ENCODE measurements at places on chromosomes 11 and 22.

DNA sequence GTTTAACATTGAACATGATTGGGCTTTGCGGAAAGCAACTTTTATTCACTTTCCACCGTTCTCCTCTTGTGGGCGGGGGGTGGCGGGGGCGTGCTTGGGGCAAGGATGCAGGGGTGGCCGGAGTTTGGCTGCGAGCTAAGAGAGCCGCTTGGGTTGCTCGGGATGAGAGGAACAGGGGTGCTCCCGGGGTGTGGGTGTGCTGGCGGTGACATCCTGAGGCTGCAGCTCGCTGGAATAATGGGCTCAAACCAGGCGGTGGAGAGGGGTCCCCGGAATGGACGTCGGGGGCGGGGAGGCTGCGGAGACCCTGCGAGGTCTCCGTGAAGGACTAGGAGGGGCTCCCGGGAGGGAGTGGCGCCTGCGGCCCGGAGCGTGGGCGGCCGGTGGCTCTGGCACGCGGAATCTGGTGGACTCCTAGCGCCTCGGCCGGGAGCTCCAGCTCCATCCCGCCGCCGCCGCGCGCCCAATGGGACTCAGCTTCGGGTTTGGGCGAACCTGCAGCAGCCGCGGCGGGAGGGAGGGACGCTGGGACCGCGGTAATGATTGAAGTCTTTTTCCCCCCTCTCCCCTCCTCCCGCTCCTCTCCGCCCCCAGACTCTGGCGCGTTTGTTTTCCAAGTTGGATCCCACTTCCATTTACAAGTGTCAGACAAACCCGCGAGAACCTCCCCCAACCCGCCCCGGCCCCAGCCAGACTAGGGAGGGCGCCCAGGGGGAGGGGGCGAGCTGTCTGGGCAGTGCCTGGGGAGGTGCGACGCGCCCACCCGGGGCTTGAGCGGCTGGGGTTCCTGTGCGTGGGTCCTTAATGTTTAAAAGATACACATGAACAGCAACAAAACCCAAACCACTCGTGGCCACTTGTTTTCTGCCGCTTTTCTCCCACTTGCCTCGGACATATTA is 2.0 kb downstream of the FAT3 start:
- no peak for DNase-seq
- peaks cover 88% of the 10 kb centered on the region for H3K27me3 ChIP-seq
- no peaks in the 10 kb centered on the region for H3K36me3 ChIP-seq
- H3K4me1 ChIP-seq, result peaks cover 28% of the 10 kb centered on the region
- no peak overlapping the region for H3K27ac ChIP-seq

DNA sequence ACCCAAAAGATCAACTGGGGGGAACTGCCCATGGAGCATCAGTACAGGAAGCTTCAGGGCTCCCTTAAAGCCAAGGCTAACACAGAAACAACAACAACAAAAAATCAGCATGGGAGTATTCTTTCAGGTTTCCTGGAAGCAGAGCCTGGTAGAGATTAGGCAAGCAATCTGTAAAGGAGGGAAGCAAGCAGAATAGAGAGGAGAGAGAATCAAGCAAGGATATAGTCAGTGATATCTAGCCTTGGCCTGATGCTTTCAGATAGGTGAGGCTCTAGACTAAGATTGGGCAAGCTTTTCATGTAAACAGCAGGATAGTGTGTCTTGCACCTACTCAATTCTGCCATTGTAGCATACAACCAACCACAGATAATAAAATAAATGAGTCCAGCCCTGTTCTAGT is 44.4 kb upstream of the FAT3 start:
- H3K36me3 ChIP-seq, result no peaks in the 10 kb centered on the region
- H3K4me1 ChIP-seq, result no peaks in the 10 kb centered on the region
- no peaks in the 10 kb centered on the region for H3K27me3 ChIP-seq
- H3K4me3 ChIP-seq, result no peak overlapping the region

- no peaks in the 10 kb centered on the region for H3K4me1 ChIP-seq
- no peak overlapping the region for H3K4me3 ChIP-seq
- no peaks in the 10 kb centered on the region for H3K27me3 ChIP-seq
- H3K36me3 ChIP-seq, result no peaks in the 10 kb centered on the region
These were observed 109.7 kb downstream of the HIPK3 start for GRCh38 chr11:33366918-33367317.

DNA sequence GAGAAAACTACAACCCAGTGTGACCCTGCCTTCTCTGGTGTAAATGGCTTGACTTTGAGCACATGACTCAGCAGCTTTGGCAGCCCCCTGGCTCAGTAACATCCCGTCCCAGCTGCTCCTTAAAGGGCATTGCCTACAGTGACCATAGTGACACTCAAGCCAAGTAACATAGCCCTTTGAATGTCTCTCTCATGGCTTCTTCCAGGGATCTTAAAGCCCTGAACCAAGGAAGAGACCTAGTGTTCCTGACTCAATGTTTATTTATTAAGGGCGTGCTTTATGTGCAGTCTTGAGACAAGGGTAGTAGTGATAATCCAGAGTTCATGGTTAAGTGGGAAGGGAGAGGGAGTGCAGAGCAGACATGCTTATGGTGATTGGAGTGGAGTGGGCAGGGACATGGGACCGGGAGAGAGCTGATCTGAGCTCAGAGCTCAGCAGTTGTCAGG is 125.7 kb downstream of the PARVA start:
- no peak for DNase-seq
- H3K27me3 ChIP-seq, result no peaks in the 10 kb centered on the region
- H3K27ac ChIP-seq, result no peak overlapping the region
- peaks cover 2% of the 10 kb centered on the region for H3K4me1 ChIP-seq

DNA sequence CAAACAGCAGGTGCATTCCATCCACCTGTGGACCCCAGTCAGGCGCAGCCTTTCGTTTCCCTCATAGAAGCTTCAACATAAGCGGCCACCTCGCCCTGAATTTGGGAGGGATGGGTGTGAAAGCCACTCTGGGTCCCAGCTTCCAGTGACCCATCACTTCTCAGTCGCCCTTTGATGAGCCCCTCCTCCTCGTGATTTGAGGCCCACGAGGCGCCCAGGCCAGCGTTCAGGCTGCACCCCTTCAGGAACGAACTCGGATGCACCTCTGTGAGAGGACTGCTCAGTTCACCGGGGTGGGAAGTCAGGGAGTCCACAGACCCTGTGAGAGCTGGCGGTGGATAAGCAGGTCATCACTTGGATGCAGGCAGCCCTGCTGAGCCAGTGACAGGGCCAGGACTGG is 1118.2 kb downstream of the BRD1 start:
- no peaks in the 10 kb centered on the region for H3K27me3 ChIP-seq
- H3K4me3 ChIP-seq, result no peak overlapping the region
- H3K36me3 ChIP-seq, result no peaks in the 10 kb centered on the region
- H3K4me1 ChIP-seq, result no peaks in the 10 kb centered on the region
- DNase-seq, result no peak

DNA sequence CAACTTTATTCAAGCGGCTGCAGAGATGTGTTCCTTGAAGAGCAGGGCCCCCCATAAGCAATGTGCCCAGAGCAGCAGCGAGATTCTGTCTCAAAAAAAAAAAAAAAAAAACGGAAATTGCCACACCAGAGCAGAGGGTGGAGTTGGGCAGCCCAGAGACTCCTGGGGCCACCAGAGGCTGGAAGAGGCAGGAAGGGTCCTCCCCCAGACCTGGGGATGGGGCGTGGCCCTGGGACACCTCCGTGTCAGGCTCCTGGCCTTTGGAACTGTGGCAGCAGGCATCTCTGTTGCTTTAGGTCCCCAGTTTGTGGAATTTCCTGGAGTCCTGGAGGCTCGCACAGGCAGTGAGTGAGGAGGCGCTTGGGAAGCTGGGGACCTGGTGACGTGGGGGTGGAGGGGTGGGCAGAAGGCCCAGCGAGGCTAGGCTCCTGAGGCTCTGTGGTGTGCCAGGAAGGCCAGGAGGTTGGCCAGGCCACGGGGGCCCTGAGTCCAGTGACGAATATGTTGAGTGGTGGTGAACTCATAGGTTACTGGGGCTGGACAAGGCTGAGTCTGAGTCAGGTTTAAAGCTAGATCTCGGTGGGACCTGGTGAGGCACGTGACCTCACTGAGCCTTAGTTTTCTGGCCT is 735.6 kb downstream of the BRD1 start:
- no peaks in the 10 kb centered on the region for H3K36me3 ChIP-seq
- H3K27ac ChIP-seq, result no peak overlapping the region
- peaks cover 17% of the 10 kb centered on the region for H3K4me1 ChIP-seq

- no peak for DNase-seq
- no peak overlapping the region for H3K27ac ChIP-seq
- no peaks in the 10 kb centered on the region for H3K36me3 ChIP-seq
- no peaks in the 10 kb centered on the region for H3K4me1 ChIP-seq
- no peaks in the 10 kb centered on the region for H3K27me3 ChIP-seq
- no peak overlapping the region for H3K4me3 ChIP-seq
These were observed 9.5 kb upstream of the OOSP4A start for GRCh38 chr11:59954219-59954847.

DNA sequence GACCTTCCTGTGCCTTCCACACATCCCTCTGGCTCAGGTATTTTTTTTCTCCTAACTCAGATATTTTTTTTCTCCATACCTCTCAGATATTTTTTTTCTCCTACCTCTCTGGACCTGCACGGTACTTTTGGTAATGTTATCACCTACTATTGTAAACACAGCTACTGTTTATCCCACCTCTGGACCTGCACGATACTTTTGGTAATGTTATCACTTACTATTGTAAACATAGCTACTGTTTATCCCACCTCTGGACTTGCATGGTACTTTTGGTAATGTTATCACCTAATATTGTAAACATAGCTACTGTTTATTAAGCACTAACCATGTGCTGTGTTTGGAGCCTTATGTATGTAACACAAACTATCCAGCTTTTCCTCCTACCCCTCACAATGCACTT is 12.1 kb upstream of the UPB1 start:
- H3K36me3 ChIP-seq, result no peaks in the 10 kb centered on the region
- no peak for DNase-seq
- H3K4me3 ChIP-seq, result no peak overlapping the region
- peaks cover 9% of the 10 kb centered on the region for H3K4me1 ChIP-seq
- no peak overlapping the region for H3K27ac ChIP-seq

DNA sequence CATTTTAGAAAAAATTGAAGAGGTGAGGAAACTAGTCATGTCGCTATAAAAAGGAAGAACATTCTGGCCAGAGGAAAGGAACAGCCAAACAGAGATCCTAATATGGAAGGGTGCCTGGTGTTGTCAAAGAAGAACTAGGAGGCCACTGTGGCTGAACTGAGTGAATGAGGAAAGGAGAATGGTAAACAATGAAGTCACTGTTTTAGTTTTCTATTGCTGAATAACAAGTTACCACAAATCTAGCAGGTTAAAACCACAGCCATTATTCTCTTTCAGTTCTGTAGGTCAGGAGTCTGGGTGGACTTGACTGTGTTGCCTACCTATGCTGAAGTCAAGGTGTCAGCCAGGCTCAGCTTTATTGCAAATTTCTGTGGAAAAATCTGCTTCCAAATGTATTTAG is 549.3 kb upstream of the CCDC90B start:
- no peak overlapping the region for H3K4me3 ChIP-seq
- no peak overlapping the region for H3K27ac ChIP-seq
- no peaks in the 10 kb centered on the region for H3K27me3 ChIP-seq
- no peaks in the 10 kb centered on the region for H3K36me3 ChIP-seq
- no peaks in the 10 kb centered on the region for H3K4me1 ChIP-seq
